ENCODE measurements at places on chromosomes 2 and 18.
A peak's percentile ranks its signal among the peaks of the same experiment; 100 is the strongest.

GRCh38 chr2:85066006-85066740 lies 67.0 kb upstream of the TCF7L1 start:
- DNase-seq: peak; percentile 32

DNA sequence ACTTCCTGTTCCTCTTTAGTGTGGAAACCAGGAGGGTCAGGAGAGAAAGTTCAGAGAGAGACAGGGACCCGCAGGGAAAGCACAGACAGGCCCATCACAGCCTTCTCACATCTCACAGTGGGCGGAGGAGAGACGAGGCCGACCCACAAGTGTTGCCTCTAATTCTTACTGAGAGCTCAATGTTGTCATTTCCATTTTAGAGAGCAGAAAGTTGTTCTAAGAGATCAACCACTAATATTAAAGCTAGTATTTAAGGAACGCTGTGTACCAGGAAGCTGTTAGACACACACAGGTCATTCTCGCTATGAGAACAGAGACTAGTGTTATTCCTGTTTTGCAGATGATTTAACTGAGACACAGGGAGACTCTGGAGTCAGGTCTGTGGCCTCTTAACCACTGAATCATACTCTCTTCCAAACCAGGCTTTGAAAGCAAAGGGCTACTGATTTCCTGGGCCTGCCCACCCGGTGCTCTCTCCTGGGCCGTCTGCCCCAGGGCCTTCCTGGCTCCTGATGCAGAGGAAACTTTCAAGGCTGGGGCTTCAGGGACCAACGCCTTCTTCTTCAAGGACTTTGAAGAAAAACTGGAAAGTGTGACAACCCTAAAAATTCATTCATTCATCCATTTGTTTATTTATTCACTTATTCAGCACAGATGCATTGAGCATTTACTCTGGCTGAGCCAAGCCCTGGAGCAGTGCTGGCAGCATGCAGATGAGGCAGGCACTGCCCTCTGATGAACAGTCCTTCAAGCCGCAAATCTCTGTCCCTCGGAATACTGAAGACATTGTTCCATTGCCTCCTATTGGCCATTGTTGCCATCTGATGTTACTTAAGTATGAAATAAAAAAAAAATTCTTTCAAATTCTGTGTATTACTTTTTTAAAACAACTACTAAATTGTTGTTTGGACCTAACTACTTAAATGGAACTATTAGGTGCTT lies 37.2 kb upstream of the BIN1 start:
- DNase-seq: no peak

GRCh38 chr2:48197618-48198017 lies 291.3 kb upstream of the FBXO11 start:
- no peak for DNase-seq

DNA sequence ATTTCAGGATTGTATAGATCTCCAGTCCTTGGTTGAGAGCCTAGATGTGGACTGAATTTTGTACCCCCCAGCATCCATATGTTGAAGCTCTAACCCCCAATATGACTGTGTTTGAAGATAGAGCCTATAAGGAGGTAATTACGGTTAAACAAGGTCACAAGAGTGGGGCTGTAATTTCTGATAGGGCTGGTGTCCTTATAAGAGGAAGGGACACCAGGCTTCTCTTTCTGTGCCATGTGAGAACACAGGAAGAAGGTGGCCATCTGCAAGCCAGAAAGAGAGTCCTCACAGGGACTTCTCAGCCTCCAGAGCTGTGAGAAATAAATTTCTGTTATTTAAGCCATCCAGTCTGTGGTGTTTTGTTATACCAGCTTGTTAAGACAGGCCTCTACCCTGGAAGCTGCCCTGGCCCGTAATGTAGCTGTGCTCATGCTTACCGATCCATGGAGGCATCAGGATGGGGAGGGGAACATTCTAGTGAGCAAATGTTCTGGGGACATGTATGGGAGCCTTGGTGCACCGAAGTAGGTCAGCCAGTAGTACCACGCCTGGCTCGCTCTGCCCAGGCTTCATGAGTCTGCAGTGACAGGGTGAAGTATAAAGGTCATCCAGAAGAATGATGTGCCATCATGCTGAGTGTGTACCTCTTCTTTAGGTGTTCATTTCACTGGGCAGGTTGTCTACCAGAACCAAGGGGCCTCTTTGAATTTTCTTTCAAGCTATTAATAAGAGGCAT lies 16.1 kb downstream of the RASGRP3 start:
- no peak for DNase-seq

- DNase-seq: peak; percentile 37
Observed at GRCh38 chr18:3297025-3297984, 35.4 kb downstream of the MYL12B start.

DNA sequence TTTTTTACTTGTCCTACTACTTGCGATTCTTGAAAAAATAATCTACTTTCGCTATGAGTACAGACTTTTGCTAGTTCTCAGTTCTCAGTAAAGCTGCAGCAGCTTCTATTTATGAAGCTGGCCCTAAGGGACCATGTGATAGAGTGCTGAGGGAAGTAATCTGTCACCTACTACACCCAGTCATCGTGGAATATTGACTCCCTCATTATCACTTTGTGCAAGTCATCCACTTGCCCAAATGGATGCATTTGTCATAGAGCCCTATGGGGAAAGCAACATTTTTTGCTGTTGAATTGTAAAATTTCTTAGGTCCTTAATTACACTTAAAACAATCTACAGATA lies 1919.8 kb downstream of the SUCLG1 start:
- no peak for DNase-seq

Measured in hindlimb muscle (tissue), 1 donor.